CD4-positive, alpha-beta memory T cell (primary cell): ENCODE measurements at places on chromosomes 2 and 18. TPM values are rescaled to one million over a fixed set of nuclear protein-coding genes. Genes with fewer than 3 reads are reported as not detected.

GRCh38 chr2:105417857-105418436 is 19.1 kb upstream of the FHL2 start:
- no peak for DNase-seq

- no peak for DNase-seq
These were observed 643.6 kb downstream of the NRXN1 start for GRCh38 chr2:50388324-50388723.

DNA sequence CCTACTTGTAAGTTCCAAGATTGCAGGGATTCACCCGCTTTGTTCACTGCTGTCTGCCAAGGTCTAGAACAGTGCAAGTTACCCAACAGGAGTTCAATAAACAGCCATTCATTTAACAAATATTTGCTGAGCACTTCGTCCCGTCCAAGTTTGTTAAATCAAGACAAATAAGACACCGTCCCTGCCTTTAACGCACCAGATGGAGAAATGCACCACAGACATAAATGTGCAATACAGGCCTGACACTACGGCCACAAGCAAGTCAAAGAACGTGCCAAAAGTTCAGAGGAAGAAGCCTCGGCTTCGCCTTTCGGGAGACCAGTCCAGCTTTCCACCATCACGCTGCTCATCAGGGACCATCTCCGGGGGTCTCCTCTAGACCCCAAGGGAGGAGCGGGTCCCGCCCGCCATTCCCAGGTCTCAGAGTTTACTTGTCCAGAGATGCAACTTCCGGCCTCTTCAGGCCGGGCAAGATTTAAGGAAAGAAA is 429 bp downstream of the C2orf76 start:
- no peak for DNase-seq

- DNase-seq = no peak
These were observed 9.3 kb downstream of the STAMBP start for GRCh38 chr2:73837847-73838585.

GRCh38 chr2:219566640-219567039 is 4.7 kb downstream of the OBSL1 start:
- no peak for DNase-seq

DNA sequence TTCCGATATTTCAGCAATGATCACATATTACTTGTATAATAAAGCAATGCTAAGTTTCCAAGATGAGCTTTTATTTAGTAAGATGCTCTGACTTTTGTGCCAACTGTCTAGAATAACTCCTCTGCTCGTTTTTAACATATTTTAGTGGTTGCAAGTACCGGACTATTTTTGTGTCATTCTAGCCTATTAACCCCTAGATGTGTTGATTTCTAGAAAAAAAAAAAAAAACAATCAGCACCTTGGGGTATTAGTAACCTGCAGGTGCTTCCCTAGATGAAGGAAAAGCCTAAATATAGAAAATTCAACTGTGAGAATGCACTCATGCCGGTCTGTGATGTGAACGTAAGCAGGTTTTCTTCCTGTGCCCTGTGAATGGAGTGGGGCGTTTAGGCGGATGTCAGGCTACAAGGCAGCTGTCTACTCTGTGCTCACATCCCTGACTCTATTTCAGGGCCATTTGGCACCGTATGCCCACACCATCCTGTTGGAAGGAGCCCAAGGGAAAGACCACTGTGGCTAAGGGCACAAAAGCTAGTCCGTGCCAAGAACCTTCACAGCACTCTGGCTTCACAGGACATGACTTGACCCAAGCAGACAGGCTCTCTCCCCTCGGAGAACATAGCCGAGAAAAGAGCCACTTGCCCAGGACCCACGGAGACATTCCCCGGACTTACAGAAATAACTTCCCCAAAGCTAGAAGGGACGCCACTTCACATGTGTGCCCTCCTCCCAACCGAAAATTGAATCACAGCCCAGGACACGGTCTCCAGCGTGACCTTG is 60.9 kb upstream of the AGAP1 start:
- DNase-seq = no peak

DNA sequence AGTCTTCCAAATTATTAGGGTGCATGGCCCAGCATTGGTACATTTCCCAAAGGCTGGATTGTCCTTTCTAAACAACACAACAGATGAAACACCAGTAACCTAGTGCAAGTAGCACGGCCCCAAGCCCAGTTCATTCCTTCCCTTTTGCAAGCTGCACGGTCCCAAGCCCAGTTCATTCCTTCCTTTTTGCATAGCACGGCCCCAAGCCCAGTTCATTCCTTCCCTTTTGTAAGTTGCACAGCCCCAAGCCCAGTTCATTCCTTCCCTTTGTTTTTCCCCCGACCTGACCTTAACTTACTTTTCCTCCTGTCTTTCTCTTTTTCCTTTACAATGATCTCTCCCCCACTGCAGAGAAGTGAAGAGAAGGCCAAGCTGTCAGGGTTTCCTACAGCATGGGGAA is 60.9 kb downstream of the C18orf63 start:
- DNase-seq = no peak

DNA sequence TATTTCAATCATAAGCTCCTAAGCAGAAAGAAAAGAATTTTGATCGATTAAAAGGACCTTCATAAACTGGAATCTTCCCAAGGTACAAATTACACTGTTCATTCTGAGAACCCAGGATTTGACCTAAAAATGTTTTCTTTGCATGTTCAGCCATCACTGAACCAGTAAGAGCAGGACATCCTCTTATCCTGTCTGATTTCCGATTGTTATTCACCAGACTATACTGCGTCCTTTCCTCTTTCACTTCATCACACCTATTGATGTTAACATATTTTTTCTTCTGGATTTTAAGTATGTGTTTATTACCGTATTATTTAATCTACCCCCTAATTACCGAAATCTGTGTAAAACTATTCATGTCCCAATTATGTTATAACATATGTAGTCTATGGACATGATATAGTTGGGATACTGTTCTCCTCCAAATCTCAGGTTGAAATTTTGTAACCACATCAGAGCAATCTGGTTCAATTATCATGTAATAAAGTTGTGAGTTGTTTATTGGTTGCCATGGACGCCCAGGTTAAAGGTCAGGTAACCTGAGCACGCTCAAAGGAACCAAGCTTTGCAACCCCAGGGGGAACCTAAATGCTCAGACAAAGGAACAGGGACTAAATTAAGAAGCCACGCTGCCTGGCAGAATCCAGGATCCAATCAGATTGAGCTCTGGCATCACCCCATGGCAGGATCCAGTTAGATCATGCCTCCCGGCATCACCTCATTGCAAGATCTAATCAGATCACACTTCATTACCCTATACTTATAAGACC is 11.6 kb upstream of the TBC1D8 start:
- DNase-seq = no peak

DNA sequence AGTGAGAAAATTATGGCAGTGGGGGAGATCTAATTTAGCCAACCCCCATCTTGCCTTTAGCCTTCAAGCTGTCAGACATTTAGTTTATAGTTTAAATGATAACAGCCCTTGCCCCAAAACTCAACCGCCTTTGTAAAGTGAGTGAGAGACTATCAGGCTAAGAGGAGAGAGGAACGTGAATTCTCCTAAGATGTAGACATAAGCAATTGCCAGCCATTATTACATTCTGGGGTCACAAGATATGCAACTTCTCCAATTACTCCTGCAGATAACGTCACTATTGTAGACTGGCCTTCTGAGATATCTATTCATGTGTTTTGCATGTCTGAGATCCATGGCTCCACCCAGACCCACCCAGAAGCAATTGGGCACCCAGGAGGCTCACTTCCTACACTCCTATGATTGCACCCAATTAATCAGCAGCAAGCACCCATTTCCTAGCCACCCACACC is 307.3 kb downstream of the NBAS start:
- no peak for DNase-seq

DNA sequence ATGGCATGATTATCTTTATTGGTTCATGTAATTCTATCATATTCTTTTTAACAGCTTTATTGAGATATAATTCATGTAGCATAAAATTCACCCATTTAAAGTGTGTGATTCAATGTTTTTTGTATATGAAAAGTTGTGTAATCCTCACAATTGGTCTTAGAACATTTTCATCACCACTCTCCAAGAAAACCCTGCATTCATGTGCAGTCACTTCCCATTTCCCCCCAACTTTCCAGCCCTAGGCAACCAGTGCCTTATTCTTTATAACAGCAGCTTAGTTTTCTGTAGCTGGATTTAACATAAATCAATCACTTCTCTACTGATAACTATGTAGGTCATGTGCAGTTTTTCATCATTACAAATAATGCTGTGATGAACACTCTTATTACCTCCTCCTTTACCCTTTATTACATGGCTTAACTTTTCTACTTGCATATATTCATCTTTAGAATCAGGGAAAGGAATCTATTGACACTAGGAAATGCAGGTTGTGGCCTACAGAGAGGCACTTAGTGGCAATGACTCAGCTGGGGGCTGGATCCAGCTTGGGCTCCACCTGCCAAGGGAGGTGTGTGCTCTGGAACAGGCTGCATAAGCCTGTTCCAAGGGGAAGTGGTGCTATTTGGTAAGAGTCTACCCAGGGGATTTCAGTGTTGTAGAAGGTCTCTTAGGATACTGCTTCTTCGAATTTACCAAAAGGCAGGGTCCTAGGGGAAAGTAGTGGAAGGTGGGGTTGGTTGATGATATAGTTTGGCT is 89.1 kb downstream of the ETAA1 start:
- DNase-seq = no peak

The CROCC2 gene
- not detected for polyA plus RNA-seq

DNA sequence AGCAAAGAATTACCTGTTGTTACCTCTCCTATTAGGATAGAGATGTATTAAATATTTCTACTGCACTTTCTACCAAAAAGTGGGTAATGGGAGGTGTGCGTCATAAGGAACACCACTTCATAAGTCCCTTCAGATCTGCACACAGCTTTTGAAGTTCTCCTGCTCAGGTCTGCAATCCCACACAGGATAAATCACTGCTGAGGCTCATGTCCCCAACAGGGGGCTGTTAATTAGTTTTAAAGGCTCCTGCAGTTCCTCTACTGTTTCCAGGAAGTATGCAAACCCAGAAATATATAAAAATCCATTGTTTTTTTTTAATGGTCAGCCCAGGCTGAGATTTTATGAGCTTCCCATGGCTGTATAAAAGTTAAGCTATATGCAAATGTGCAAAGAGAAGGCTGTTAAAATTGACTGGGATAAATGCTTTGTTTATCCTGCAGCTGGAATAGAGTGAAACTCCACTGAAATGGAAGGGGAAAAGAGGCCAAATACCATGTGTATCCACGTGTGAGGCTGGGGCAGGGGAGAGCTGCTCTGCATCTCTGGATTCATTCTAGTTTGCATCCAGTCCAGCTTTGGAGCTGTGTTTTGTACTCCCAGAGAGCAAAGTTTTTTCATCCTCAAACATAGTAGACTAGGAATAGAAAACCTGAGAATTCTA is 903.7 kb downstream of the TDRD15 start:
- no peak for DNase-seq

GRCh38 chr2:60267122-60267521 is 286.3 kb downstream of the BCL11A start:
- no peak for DNase-seq

DNA sequence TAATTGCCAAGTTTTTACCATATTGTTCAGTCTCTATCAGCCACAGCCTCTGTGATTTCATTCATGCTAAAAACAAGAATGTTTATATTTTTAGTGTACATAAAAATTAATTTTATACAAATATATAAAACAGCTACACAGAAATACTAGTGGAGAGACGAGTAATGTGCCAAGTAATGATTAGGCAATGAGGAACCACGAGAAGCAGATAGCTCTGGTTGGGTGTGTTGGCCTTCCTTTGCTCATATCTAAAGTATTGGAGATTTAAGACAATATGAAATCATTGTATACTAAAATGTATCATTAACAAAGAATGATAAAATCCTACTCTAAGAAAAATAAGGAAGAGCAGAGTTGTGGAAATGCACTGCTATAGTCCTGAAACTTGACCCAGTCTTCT is 326.7 kb downstream of the AGAP1 start:
- no peak for DNase-seq

- no peak for DNase-seq
These were observed 47.0 kb downstream of the BMPR2 start for GRCh38 chr2:202423139-202423538.

- DNase-seq = no peak
These were observed 422.8 kb upstream of the ZEB2 start for GRCh38 chr2:144942516-144943256.

- no peak for DNase-seq
These were observed 17.0 kb upstream of the CRYBA2 start for GRCh38 chr2:219010162-219010756.

DNA sequence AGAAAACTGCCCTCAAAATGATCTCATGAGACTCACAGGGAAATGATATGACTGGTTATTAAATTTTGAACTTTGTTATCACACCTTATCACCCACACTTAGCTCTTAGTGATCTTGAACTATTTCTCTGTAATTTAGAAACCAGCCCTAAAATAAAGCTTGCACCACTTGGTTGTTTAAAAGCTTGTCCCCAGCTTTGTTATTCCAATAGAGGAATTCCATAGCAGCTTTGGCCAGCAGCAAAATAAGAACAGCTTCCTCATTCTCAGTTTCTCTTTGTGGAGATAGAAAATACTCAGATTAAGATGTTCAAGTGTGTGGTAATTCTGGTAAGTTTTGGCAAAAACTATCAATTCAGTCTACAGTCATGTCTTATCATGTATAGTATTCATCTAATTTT is 54.4 kb upstream of the CCDC68 start:
- DNase-seq = no peak

- DNase-seq = no peak
These were observed 166.7 kb upstream of the GLI2 start for GRCh38 chr2:120568975-120569268.

DNA sequence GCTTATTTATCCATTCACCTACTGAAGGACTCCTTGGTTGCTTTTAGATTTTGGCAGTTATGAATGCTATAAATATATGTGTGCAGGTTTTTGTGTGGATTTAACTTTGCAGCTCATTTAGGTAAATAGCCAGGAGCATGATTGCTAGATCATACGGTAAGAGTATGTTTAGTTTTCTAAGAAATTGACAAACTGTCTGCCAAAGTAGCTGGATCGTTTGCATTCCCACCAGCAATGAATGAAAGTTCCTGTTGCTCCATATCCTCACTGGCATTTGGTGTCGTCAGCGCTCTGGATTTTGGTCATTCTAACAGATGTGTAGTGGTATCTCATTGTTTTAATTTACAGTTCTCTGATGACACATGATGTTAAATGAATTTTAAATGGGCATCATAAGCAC is 8.7 kb upstream of the DIPK1C start:
- DNase-seq = no peak

DNA sequence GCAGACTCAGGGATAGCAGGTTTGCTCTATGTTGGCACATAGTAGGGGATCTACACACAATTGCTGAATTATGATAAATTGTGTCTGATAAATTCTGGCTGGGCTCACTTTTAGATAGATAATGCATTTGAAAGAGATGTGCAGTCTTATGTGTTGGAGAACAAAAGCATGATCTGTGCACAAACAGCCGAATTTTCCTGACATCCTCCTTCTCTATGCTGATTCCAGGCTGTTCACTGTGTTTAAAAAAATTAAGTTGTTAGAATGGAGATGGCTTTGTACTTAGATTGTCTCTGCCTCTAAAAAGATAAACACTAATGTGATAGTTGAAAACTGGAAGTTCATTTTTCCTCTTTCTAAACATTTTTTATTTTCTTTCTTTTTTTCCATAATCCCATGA is 2.1 kb downstream of the CERS6 start:
- DNase-seq = no peak
